ENCODE measurements at places on chromosomes 1 and 21.

- DNase-seq, result no peak
Measured at GRCh38 chr21:43937051-43937832, 72.2 kb downstream of the AGPAT3 start.

DNA sequence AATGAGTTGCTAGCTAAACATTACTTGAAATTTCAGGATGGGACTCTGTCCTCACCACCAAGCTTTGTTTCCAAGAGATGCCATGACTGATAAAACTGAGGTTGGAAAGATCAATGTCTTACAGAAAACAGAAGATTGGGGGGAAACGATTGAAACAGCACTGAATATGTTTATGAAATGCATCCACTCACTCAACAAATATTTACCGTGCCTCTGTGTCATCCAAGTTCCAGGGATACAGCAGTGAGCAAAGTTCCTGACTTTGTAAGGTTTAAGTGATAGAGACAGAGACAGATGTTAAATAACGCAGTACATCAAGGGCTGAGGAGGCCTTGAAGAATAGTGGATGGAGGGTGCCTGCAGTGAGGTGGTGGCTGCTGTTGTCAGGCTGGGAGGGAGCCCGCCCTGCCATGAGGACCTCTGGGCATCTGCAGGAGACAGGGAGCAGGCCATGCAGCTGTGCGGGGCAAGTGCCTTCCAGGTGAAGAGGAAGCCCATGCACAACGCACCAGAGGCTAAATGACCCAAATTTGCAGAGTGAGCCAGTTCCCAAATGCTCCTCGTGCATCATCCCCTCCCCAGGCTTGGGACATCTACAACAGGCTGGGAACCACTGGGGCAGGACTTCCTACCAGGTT, 108.0 kb downstream of the HLCS start:
- no peak for DNase-seq

DNA sequence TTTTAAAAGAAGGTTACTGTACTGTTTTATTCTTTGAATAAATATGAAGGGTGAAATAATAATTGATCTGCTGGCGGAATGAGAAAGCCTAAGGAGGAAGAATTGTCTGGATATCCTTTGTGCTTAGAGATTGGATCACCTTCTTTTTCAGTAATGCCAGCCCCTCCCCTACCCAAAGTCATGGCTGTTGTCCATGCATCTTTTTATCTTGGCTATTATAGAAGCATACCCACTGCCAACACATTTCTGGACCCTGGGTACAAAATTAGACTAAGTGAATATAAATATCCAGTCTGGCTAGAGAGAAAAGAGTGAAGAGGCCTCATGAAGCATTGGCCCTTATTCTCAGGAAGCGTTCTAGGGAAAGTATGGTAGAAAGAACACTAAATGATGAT, 28.1 kb downstream of the AK4 start:
- no peak for DNase-seq

- no peak for DNase-seq
Measured at GRCh38 chr1:55751776-55752175, 536.6 kb upstream of the USP24 start.

GRCh38 chr1:66769512-66770229, 17.4 kb downstream of the DYNLT5 start:
- DNase-seq, result no peak

GRCh38 chr1:205658943-205659581, 21.2 kb downstream of the SLC45A3 start:
- DNase-seq, result no peak

DNA sequence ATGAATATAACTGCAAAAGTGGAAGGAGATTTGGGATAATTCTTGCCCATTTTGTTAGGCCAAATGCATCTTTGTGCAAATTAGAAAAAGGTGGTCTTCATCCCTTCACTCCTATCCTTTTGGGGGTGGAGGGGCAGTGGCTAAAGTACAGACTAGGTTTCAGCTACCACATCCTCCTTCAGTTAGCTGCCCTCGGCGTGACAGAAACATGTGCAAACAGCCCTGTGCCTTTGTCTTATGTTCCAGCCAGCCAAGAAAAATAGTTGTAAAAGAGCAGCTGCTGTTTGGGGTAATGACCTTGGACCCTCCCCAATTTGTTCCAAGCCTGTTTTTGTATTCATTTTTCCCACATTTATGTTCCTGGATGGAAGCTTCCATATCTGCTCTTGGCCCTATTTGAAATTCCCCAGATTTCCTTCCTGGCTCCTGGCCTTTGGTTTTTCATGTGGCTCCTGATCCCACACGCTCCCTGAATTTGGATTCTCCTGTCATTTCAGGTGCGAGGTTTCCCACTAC, 8.3 kb upstream of the LGALS8 start:
- DNase-seq, result no peak

- DNase-seq, result no peak
Measured at GRCh38 chr1:53640701-53641075, 98.3 kb downstream of the GLIS1 start.

GRCh38 chr1:9490605-9491339, 48.5 kb upstream of the SLC25A33 start:
- DNase-seq, result peak; percentile 28

GRCh38 chr21:29029524-29029923, 5.1 kb downstream of the USP16 start:
- no peak for DNase-seq

GRCh38 chr1:237834461-237834860, 56.3 kb downstream of the ZP4 start:
- DNase-seq, result no peak

DNA sequence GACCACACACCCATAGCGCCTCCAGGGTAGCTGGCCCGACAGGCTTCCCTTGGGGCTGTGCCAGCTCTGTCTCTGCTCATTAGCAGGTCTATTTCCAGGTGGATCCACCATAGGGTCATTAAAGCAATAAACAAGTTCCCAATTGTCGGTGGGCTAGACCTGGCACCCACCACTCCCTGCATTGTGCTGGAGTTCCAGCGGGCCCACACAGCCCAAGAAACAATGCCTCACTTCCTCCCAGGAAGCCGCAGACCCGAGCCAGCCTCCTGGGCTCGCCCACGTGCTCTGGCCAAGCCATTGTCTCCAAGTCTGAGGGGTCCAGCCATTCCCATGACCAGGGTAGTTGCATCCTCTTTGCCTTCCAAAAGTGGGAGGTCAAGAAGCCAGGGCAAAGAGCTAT, 27.5 kb upstream of the SOX13 start:
- DNase-seq, result no peak

Measured in kidney epithelial cell (primary cell).